ENCODE measurements at places on chromosomes 1 and 21. TPM values are rescaled to one million over a fixed set of nuclear protein-coding genes. Genes with fewer than 3 reads are reported as not detected.

GRCh38 chr21:41411449-41412089, 14.5 kb upstream of the MX1 start:
- DNase-seq = no peak

DNA sequence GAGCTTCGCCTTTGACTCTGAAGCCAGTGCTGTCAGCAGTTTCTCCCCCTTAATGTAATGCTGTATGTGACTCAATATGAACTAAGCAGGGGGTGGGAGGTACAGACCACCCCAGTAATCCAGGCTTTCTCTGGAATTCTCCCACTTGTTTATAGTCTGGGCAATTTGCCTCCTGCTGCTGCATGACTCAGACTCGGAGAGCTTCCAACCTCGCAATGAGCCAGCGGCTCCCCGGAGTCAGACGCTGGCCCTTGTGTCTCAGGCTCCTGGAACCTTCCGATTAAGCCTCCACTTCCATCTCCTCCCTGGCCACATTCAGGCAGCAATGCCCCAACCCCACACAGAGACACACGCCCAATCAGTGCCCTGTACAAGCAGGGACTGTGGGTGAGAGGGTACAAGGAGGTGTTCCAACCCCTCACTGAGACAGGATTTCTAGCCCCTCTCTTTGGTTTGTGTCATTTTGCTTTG, 471.7 kb upstream of the VAMP3 start:
- DNase-seq = peak; percentile 97

DNA sequence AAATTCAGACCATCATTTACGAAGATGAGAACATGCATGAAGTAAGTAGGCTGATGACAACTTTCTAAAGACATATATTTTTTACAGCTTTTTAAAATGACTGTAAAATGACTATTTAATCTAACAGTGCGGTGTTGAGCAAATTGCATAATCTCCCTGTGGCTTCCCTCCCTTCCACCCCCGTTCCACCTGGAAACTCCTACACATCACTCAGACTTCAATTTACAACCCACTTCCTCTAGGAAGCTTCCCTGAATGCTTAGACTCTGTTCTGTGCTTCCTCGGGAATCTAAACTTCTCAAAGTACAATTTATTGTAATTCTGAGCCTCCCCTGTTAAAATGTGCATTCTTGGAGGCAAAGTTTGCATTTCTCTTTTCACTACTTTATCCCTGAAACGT, 354.9 kb downstream of the DPYD start:
- no peak for DNase-seq

RABIF gene
- polyA plus RNA-seq = 16.5 TPM

- peak; percentile 78 for DNase-seq
Observed at GRCh38 chr1:55635856-55636255, 420.7 kb upstream of the USP24 start.

CPTP gene
- polyA plus RNA-seq = 28.0 TPM

GATAD2B gene
- polyA plus RNA-seq = 3.3 TPM

All from GM23248 (cell line).